ENCODE measurements at places on chromosomes 12 and 14.

- DNase-seq, result no peak
These were observed 243.1 kb upstream of the PWP1 start for GRCh38 chr12:107442326-107442987.

- DNase-seq, result no peak
These were observed 119.7 kb upstream of the PARP11 start for GRCh38 chr12:3992945-3993344.

DNA sequence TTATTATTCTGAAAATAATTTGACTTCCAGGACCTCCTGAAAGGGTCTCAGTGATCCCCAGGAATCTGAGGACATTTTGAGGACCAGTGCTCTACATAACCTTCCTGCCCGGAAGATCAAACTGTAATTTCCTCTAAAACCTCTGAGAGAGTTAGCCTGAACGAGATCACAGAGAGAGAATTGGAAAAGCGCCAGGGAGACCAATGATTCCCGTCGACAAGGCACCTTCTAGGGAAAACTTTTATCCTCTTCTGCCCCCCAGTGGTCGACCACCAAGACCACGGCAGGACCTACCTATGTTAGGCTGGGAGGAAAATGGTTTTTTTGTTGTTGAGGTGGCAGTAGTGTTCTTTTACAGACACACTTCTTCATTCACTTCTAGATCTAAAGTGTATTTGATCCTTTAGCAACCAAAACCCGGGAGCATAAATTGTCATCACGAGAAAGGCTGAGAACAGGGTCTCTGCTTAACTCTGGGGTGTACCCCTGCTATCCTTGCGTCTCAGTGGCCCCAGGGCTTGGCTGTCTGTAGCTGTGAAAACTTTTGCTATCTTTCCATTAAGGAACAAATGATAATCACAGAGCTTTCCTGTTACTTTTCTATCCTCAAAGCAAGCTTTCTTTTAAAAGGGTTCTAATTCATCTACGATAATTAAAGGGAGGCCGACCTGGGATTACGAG, 62.9 kb upstream of the NID2 start:
- DNase-seq, result peak; percentile 12

GRCh38 chr12:26786865-26787514, 46.0 kb downstream of the ITPR2 start:
- no peak for DNase-seq

- DNase-seq, result no peak
These were observed 164.8 kb upstream of the NRXN3 start for GRCh38 chr14:78005325-78005724.

DNA sequence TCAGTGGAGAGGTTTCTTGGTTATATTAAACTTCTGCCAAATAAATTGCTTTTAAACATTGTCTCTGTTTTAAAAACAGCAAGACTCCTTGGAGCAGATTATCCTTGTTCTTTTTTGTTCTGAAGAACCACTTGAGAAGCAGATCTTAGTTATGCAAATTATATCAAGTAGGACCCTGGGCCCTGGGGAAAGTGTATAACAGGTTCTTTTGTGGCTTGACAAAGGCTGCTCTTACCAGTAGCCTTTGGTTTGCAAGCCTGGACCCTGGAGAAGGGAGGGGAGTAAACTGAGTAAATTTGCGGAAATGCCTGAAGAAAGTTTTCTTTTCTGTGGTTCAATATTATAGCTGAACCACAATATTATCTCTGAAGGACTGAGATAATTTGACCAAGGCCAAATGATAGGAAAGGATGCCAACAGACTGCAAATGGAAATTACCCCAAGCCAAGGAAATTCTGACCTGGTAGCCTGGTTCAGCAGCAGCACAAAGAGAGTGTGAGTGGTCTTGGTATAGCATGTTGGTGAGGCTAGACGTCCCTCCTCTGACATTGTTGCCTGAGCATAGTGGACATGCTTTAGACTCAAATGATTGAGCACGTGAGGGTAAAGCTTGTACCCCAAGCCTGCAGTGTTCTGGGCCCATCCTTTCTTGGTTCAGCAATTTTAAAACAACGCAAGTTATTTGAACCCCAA, 30.4 kb upstream of the SIX1 start:
- no peak for DNase-seq

GRCh38 chr12:41496009-41496408, 307.9 kb downstream of the PDZRN4 start:
- no peak for DNase-seq

DNA sequence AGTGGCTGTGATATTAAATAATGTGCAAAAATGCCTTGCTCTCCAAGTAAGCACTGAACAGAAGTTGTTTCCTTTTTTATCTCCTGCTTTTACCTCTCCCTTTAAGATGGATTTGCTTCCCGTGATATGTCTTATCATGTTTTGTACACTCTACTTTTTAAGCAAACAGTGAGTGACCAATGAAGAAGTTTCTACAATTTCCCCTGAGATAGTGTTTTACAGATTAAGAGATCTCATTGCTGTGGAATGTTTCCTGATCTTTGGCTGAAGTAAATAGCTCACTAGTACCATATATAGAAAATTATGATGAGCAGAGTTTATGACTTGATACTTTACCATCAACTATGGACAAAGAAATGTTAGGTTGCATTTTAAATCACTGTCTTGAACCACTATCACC, 184.8 kb upstream of the PDE3A start:
- DNase-seq, result no peak

DNA sequence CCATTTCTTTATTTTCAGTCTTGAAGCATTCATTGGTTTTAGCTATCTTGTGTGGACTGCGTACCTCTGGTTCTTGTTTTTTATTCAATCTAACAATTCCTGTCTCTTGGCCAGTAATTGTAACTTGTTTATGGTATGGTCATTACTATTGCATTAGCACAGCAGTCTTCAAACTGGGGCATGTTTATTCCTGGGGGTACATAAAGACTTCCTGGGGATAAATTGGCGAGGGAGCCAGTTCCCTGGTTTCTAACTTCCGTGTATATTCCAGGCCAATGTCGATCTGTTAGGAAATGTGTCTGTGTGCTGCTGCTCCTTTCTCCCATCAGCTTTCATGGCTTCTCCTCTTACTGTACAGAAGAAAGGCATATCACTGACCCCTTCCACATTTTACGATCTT, 13.7 kb upstream of the EVL start:
- no peak for DNase-seq

- DNase-seq, result no peak
These were observed 369.1 kb upstream of the NOVA1 start for GRCh38 chr14:26966908-26967307.

- no peak for DNase-seq
These were observed 19.3 kb downstream of the CTSG start for GRCh38 chr14:24556756-24557155.

- no peak for DNase-seq
These were observed 1.2 kb downstream of the CDK2AP1 start for GRCh38 chr12:123270214-123271000.

DNA sequence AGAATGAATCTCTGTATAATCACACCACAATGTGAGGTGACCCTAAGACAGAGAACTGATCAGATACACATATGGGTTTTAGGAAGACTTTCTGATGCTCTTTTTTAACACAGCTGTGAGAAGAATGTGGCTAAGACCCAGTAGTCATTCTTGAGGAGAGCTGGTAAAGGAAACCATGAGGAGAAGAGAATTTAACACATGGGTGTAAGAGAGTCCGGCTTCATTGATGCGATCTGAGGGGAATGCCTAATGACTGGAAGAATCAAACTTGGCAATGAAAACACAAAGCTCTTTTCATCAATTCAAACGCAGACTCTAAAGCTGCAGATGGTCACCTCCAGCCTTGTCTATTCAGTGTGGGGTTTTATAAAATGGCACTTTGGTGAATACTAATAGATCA, 79.3 kb downstream of the FOXA1 start:
- no peak for DNase-seq

DNA sequence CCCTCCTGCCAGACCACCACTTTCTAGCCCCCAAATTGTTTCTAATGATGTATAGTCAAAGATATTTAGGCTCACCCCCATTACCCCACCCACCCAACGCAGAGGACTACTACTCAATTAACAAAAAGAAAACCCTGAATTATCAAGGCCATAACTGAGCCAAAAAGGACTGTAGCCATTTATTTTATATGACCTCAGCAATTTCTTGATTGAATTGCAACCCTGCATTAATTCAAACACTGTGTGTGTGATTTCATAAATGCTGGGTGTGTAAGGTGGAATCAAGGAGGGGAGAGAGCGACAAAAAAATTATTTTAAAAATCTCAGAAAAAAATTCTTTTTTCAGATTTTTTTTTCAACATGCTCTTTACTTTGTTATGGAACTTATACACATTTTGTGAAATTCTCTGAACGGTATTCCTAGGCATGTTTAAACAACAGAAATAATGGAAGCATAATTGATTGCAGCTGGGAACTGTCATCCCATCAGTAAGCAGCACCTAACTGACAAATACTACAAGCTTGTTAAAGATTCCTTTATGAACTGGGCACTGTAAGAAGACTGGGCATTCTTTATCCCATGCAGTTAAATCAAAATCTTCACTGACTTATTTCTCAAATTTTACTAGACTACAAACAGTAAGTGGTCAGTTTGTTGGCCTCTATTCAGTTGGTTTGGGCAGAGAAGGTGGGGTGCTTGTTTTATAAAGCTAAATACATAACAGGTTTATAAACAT, 179.1 kb downstream of the SOX5 start:
- no peak for DNase-seq

DNA sequence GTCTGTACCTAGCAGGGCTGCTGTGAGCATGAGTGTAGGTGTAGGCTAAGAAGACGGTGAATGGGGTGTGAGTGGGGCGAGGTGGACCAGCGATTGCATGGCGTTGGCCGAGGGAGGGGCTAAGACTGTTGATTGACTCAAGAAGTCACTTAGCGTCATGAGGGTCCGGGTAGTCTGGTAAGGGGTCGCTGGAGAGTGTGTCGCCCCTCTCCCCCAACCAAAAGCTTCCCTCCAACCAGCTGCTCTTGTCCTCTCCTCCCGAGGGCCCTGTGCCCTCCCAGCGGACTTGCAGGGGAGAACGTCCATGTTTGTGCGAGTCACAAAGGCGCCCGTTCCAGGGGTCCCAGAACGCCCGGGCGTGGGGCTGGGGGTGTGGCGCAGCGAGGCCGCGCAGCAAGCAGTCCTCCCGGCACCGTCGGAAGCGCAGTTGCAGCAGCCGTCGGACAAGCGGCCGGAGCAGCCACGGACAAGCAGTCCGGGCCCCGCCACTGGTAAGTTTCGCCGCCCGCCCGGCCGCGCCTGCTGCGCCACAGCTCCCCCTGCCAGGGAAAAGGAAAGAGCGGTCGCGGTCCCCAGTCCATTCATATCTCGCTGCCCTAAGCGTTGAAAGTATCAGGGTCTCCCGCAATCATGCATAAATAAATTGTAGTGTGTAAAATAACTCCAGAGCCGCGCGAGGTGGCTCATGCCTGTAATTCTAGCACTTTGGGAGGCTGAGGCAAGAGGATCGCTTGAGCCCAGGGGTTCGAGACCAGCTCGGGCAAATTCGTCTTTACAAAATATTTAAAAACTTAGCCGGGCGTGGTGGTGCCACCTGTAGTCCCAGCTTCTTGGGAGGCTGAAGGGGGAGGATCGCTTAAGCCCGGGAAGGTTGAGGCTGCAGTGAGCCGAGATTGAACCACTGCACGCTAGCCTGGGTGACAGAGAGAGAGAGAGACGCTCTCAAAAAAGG, at the start of gene CCDC63:
Gene CCDC63 (plus strand): TSS at position 373 of the 952 bp plus-strand sequence. CDS start 5,968 bp downstream, outside the sequence.
- no peak for DNase-seq

GRCh38 chr14:30132196-30132595, 204.5 kb upstream of the PRKD1 start:
- DNase-seq, result no peak

GRCh38 chr12:81378601-81379285, 300.9 kb downstream of the ACSS3 start:
- no peak for DNase-seq

GRCh38 chr12:24896171-24896570, 52.7 kb downstream of the BCAT1 start:
- no peak for DNase-seq

DNA sequence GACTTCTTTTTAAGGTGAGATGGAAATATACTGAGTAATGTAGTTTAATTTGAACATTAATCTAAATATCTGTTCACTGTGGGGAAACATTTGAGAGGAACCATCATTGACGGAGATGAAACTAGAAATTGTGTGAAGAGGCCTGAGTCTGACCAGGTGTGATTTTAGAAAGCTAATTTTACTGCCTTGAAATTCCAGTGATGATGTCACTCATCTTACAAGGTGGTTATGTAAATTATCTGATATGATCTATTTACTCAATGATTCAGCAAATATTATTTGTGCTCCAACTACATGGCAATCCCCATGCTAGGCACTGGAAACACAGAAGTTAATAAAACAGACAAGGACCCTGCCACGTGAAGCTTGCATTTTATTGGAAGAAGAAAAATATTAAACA, 435.7 kb upstream of the DCN start:
- no peak for DNase-seq

GRCh38 chr12:4908684-4909409, 858 bp upstream of the KCNA1 start:
- no peak for DNase-seq

- no peak for DNase-seq
These were observed 58.7 kb upstream of the PRMT8 start for GRCh38 chr12:3432176-3432742.

Measured in stimulated activated CD8-positive, alpha-beta memory T cell treated with anti-CD3 and anti-CD28 coated beads, Interleukin-4, amount 100 ng/mL, for 1 hour (primary cell).